ENCODE measurements at places on chromosomes 1 and 21.

DNA sequence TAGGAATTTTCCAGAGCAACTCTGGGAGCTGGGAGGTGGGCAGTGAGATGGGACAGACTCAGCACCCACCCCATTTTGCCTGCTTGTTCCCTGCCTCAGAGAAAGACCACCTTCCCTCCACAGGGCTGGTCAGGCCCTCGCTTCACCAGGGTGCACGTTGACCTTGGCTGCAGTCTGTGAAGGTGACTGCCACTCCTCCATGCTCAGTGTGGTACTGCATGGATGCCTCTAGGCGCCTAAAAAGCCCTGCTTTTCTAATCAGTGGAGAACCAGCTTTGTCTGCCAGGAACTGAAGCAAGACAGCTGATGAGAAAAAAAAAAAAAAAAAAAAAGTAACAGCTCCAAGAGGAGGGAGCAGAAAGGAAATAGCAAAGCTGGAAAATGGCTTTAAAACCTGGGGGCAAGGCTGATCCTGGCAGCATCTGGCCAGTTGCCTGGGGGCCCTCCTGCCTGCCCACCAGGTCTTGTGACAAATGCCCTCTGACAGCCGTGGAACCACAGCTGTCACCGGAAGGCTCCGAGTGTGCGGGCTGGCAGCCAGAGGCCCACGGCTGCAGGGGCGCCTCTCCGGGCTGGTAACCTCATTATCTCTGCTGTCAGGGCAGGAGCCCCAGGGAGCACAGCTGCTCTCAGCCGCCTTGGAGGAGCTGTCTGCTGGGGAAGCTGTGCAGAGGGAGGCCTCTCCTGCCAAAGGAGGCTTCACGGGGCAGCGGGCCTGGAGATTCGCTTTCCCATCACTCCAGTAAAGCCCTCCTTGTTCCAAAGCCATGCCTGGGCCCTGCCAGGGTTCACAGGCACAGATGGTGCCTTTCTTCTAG is 13.7 kb downstream of the KIAA1614 start:
- DNase-seq, result no peak

DNA sequence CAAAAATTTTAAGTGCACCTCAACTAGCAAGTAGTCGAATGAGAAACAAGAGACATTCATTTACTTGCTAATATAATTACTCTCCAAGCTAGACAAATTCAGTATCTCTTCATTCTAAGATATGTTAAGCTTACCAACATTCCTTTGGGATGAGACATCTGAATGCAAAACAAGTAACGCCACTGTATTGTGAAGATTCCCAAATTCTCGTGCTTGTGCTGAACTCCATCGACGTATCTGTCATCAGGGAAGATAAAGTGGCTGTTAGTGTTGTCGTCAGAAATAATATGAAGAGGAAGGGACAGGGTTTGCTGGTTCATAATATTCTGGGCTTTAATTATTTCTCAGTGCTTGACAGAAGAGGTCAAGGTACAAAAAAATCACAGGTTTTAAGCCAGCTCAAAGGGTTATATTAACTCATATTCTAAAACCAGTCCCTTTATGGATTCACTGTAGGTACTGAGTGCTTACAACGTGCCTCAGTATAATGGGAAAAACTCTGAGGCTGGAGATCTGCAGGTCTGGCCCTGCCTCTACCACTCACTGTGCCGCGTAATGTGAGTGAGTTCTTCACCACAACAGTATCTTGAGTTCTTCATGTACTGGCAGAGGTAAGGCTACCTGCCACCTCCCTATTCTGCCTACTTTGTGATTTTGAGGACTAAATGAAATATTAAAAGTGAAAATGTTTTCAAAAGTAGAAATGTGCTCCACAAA is 42.0 kb downstream of the PCSK9 start:
- no peak for DNase-seq

- no peak for DNase-seq
These were observed 363.1 kb downstream of the PLPP3 start for GRCh38 chr1:56216218-56216617.

GRCh38 chr1:207747627-207748492 is 4.0 kb upstream of the CD46 start:
- no peak for DNase-seq
